ENCODE measurements at places on chromosomes 4 and X.

GRCh38 chrX:29488919-29489318 is 726.4 kb upstream of the MAGEB2 start:
- no peak for DNase-seq

DNA sequence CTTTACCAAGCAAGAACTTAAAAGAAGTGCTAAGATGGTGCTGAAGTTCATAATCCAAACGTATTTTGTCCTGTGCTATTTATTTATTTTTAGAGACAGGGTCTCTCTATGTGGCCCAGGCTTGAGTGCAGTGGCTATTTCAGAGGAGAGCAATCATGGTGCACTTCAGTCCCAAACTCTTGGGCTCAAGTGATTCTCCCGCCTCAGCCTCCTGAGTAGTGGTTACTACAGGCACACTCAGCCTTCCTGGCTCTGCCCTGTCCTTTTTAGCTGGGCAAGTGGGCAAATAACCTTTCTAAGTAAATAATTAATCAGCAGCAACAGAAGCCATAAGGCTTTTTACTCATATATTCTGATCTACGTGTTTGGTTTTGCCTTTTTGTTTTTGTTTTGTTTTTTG is 2.6 kb downstream of the NSD2 start:
- no peak for DNase-seq

DNA sequence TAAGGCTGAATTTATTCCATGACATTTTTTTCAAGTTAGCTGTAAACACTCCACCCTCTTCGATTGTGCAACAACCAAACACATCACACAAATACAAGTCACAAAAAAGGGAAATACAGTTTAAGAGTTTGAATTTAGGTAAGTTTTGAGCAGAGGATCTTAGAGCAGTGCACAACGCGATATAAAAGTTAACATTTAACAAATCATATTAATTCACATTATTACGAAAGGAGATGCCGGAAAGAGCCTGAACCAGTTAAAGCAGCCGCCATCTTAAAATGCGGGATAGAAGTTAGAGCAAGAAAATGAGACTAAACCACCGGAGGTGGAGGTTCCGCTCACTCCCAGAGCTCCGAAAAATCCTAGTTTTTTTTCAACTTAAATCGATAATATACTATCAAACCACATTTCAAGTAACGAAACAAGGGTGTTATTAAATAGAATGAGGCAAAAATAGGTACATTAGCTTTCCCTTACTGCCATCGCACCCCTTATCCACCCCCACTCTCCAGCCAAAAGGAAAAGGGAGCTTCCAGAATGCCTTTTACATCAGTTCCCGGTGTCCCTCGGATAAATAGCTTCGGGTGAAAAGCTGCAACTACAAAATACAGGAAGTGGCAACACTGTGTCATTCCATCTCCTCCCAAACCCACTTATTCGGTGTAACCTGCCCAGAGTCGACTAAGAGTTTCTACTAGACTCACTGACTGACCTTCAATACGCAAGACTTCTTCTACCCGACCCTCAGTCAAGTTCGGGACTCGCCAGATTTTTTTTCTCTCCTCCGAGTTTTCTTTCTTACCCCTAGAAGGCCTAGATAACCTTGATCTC is 1.9 kb downstream of the UBE2D3 start:
- DNase-seq: no peak

- DNase-seq: no peak
Observed at GRCh38 chr4:80076681-80077080, 3.7 kb upstream of the ANTXR2 start.

DNA sequence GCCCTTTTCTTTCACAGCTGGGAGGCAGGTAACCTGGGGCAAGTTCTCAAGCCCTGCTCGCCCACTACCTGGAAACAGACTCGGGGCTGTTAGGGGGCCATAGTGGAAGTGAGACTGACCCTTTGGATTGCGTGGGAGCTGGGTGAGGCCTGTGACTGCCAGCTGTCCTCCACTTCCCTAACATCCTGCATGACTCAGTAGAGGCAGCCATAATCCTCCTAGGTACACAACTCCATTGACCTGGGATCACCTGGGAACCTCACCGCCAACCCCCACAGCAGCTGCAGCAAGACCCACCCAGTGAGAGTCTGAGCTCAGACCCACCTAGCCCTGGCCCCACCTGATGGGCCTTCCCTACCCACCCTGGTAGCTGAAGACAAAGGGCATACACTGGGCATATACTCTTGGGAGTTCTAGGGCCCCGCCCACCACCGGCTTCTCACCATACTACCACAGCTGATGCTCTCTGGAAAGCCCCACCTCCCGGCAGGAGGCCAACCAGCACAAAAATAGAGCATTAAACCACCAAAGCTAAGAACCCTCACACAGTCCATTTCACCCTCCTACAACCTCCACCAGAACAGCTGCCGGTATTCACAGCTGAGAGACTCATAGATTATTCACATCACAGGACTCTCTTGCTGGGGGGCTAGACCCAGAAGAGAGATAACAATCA is 61.1 kb upstream of the DCTD start:
- no peak for DNase-seq

DNA sequence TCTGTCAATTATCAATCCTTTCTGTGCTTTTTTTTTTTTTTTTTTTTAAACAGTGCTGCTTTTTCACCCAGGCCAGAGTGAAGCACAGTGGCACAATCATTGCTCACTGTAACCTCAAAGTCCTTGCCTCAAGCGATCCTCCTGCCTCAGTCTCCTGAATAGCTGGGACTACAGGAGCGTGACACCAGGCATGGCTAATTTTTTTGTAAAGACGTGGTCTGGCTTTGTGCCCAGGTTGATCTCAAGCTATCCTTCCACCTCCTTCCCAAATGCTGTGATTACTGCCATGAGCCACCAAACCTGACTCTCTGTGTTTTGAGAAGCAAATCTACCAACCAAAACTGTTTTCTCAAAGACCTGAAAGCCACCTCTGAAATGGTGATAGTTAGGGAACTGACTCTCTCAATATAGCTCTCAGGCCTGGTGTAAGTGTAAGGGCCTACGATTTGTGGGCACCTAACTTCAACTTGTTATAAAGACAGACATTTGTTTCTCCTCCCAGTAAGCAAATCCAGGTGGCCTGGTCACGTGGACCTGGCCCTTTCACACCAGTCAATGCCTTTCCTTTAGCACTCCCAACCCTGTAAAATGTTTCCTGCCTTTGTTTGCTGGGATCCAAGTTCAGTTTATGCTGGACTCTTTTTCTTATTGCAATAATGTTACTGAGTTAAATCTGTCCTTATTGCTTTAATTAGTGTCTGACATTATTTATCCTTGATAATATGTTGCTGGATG is 2015.9 kb downstream of the PCDH7 start:
- no peak for DNase-seq

DNA sequence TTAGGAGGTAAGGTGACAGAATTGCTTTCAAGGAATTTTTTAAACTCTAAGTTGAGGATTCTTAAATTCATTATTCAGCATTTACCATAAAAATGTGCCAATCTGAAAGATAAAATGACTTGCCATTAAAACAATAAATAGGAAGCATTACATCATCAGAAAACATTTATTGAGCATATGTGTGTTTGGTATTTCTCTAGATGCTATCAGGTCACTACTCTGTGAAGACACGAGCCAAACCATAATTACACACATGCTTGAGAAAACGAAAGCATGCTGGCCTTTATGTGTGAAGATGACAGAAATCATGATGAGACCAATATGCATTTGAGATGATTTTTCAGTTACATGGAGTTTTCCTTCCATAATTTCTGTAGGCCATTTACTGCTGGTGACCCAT is 12.3 kb upstream of the IL21 start:
- DNase-seq: no peak

- no peak for DNase-seq
Observed at GRCh38 chr4:1572010-1572385, 112.1 kb downstream of the FAM53A start.
